ENCODE measurements at places on chromosomes 11 and 22.

- no peak for DNase-seq
These were observed 68.2 kb downstream of the PPP2R1B start for GRCh38 chr11:111697933-111698371.

- no peak for DNase-seq
These were observed 2.8 kb upstream of the TTC12 start for GRCh38 chr11:113311536-113311935.

GRCh38 chr11:38019072-38019775 is 1421.2 kb upstream of the RAG2 start:
- no peak for DNase-seq

GRCh38 chr11:56846631-56847576 is 98.4 kb upstream of the OR9G4 start:
- DNase-seq = no peak

Data from CD4-positive, alpha-beta T cell treated with Interleukin-17A for 4 hours (primary cell).